ENCODE measurements at places on chromosomes 7 and 10.

DNA sequence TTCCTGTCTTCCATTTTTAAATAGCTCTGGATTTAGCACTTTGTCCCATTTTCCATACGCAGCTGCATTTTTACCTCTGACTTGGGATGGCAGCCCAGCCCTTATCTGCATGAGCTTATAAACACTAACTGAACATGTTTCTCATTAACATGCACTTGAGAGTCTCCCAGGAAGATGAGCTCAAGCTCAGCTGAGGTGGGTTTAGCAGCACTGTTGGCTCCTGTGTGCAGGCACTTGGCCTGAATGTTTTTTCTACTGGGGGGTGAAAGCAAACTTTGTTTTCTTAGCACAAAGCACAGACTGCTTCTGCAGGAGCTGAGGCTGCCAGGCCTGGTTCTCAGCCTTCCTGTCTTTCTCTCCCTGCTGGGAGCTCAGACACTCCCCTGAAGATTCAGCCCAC is 1093.6 kb upstream of the AUTS2 start:
- no peak for DNase-seq

GRCh38 chr10:36455526-36456133 is 669.8 kb upstream of the ANKRD30A start:
- no peak for DNase-seq

- no peak for DNase-seq
These were observed 16.6 kb upstream of the FAS start for GRCh38 chr10:88974012-88974411.

DNA sequence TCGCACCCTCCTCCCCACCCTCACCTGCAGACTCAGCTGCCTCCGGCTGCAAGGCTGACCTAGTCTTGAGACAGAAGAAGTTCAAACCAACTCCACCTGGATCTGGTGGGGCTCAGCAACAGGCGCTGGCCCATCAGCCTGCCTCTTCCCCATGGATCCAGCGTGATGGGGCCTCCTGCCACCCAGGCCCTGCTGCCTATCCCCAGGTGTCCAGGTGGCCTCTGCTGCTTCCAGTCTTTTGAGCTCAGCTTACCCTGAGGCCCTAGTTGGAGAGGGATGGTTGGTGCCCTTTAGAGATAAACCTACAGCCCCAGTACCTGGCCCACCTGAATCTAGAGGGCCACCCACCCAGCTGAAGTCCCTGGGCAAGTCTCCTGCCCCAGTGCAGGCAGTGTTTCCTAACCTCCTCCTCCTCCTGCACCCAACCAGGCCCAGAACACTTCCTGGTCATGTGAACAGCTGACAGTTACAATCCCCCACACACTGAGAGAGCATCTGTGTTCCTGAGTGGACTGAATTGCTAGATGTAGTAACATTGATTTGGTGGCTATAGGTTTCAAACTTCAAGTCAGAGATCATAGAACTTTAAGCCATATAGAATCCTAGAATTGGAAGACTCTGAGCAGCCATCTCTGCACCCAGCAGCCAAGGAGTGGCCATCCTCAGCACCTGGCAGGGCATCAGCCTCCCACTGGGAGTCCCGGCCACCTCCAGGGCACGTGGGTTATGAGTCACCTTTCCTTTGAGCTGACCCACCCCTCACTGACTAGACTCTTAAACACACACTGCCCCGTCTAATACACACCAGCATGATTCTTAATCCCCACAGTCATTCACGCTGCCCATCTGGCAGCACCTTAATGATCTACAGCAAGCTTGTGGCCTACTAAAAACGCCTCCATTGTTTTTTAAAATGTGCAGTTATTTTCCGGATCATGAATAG is 51.9 kb downstream of the ALOX5 start:
- no peak for DNase-seq

DNA sequence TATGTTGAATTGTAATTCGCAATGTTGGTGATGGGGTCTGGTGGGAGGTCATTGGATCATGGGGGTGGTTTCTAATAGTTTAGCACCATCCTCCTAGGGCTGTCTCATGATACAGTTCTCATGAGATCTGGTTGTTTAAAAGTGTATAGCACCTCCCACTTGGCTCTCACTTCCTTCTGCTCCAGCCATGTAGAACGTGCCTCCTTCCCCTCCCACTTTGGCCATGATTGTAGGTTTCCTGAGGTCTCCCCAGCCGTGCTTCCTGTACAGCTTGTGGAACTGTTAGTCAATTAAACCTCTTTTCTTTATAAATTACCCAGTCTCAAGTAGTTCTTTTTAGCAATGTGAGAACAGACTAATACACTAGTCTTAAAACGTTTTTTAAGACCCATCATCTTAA is 15.6 kb upstream of the HECW1 start:
- DNase-seq: no peak

DNA sequence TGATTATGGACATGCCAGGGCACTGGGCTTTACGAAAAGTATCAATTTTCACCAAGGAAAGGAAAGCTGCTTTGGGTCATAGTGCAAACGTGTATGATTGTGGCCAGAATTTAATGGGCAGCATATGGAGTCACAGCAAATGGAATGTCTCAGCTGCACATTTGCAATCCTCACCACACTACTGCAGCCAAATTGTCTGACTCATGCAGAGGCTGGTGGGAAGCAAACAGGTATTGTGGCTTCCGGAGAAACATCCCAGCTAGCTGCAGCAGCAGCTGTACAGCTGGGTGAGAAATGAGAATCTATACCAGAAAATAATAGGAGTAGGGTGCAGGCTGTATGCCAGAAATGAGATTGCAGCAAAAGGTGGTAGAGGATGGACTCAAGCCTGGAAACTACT is 374.7 kb upstream of the VWC2 start:
- no peak for DNase-seq

GRCh38 chr7:123643495-123644441 is 11.9 kb upstream of the LMOD2 start:
- DNase-seq: peak; percentile 64

- no peak for DNase-seq
These were observed 50.0 kb upstream of the WIPI2 start for GRCh38 chr7:5139998-5140397.

DNA sequence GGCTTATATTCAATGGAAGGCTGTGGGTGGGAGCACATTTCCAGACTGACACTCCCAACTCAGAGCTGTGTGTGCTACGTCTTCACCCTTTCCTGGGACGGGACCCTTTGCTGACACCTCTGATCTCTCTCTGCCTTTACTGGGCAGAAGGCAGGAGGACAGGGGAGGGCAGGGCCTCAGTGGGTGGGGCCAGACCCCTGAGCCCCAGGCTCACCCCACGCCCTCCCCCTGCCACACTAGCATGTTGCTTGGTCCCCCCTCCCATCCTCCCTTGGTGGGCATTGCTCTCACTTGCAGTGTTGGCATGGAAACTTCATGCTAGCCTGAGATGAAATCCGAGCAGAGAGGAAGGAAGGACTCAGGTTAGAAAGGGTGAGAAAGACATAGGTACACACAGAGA is 18.4 kb downstream of the TMEM273 start:
- no peak for DNase-seq

DNA sequence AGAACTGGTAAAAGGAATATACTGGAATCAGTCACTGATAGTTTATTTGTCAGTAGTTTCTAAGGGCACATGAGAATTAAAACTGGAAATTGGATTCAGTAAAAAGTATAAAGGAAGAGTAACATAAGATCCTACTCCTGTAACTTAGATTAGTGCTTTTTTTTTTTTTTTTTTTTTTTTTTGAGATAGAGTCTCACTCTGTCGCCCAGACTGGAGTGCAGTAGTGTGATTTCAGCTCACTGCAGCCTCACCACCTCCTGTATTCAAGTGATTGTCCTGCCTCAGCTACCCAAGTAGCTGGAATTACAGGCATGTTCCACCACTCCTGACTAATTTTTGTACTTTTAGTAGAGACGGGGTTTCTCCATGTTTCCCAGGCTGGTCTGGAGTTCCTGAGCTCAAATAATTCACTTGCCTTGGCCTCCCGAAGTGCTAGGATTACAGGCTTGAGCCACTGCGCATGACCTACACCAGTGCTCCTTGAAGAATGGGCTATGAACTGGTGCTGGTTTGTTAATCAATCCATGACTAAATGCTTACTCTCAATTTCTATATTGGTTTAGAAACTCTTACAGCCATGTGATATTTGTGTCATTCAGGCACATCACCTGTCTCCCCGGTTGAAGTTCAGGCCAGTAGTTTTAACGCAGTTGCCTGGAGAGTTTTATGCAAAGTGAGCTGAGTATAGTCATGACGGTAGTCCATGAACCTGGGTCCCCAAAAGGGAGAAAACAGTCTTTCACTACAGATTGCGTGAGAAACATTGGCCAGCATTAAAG is 65.0 kb downstream of the ZEB1 start:
- no peak for DNase-seq

- DNase-seq: no peak
These were observed 28.4 kb upstream of the EIF5AL1 start for GRCh38 chr10:79483948-79484347.

GRCh38 chr7:55526770-55527169 is 45.5 kb downstream of the VOPP1 start:
- no peak for DNase-seq

- DNase-seq: no peak
These were observed 125.7 kb downstream of the PRPF18 start for GRCh38 chr10:13712476-13712836.

DNA sequence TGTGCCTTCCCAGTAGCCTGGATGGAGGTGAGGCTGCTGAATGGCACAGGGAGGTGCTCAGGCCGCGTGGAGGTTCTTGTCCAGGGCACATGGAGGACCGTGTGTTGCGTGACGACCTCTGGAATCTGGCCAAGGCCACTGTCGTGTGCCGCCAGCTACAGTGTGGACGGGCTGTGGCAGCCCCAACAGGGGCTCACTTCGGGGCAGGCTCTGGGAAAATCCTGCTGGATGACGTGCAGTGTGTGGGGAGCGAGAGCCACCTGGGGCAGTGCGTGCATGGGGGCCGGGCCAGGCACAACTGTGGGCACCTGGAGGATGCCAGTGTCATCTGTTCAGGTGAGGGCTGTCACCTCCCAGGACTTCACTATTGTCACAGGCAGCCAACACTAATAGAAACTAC is 50.2 kb upstream of the C10orf120 start:
- no peak for DNase-seq

DNA sequence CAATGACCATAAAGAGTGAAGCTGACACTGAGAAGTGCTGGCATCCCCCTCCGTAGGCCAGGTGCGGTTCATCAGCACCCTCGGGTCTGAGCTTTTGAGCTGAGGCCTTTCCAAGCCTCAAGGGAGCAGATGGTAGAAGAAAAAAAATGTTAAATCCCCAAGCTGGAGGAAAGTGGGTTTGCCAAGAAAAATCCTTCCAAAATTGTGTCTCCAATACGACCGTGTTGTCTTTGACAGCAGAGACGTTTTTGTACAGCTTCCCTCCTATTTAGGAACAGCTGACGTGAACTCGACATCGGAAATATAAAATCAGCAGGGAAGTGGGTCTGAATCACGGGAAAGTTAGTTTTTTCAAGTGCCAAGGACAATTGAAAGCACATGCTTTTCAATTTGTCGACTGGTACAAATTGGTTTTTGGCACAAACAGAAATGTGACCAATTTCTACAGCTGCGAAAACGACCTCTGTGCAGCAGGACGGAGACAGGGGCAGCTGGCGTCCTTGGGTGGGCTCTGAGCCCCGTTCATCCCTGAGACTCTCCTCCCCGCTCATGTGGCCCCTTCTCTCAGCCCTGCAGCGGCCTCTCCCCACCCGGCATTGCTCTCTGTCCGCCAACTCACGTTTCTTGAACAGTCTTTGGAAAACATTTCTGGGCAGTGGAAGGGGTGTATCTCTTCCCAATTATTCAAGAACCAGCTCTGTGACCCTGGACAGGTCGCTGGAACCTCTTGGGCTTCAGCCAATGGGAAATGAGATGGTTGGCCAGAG is 89.9 kb downstream of the PAXIP1 start:
- no peak for DNase-seq

- DNase-seq: no peak
These were observed 53.3 kb upstream of the ANLN start for GRCh38 chr7:36336390-36336789.

DNA sequence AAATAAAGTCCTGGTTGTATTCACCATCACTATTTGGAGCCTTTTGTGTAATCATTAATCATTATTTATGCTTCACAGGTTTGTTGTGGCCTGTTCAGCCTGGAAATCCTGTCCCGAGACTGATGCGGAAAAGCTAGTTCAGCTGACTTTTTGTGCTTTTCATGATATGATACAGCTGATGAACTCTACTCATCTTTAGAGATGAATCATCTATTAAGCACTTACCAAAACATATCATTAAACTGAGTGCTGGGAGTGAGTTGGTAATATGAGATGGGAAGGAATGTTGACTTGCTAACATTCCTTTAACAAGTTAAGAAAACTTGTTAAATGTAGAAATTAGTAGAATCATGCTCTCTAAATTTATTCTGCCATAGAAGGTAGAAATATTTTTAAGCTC is 53.0 kb downstream of the CROT start:
- DNase-seq: no peak

GRCh38 chr7:14835384-14835783 is 67.2 kb downstream of the DGKB start:
- peak; percentile 30 for DNase-seq

All from NCI-H187 (cell line).